ENCODE measurements at places on chromosomes 7 and 10.

DNA sequence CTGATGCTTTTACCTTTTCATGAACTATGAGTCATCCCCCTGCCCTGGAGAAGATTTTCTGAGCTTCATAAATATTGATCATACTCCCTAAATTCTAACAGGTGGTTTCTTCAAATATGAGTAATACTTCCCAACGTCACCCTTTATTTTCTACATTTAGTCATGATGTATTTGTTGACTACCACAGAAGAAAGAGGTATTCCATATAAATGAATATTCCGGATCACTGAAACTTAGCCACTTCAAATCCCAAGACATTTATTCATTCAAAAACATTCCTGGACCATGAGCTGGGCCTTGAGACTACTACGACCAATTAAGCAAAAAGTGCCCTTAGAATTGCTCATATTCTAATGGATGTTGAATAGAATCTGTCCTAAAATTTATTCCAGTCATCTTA is 395.8 kb upstream of the NPVF start:
- no peak for DNase-seq

GRCh38 chr10:12655940-12656339 is 306.6 kb downstream of the CAMK1D start:
- DNase-seq: no peak

DNA sequence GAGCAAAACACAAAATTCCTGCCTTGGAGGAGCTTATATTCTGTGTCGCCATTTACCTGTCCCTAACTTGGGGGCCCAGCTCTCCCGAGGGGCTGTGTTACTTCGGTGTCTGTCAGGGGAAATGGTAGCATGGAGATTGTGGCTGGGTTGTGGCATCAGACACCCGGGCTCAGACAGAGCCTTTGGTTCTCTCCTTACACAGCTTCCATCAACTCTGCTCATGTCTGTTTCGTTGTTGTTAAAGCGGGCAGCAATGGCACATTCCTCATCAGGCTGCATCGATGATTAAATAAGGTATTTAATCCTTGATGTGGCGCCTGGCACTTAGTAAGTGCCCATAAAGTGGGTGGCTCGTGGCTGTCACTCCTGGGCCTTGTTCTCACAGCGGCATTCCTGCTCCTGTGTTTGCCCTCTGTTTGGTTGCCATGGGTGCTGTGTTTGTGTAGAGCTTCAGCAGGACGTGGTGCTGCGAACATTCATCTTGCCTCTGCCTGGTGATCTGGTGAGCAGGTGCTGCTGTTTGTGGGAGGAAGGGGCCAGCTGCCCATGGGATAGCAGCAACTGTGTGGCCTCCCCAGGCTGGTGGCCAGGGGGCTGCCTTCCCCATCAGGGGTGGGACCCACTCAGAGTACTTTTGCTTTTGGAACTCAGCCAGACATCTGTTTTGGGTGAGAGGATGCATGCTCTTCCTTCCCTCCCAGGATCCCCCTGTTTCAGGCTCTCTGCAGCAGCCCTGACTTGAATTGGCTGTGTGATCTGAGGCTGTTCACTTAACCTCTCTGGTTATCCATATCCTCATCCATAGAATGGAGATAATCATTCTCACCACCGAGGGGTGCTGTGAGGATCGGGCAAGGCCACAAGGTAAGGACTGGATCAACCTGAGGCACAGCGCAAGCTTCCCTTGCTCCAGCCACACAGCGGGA is 207.2 kb upstream of the SVIL start:
- DNase-seq: no peak

GRCh38 chr10:103491729-103492364 is 1.7 kb upstream of the NEURL1 start:
- no peak for DNase-seq

DNA sequence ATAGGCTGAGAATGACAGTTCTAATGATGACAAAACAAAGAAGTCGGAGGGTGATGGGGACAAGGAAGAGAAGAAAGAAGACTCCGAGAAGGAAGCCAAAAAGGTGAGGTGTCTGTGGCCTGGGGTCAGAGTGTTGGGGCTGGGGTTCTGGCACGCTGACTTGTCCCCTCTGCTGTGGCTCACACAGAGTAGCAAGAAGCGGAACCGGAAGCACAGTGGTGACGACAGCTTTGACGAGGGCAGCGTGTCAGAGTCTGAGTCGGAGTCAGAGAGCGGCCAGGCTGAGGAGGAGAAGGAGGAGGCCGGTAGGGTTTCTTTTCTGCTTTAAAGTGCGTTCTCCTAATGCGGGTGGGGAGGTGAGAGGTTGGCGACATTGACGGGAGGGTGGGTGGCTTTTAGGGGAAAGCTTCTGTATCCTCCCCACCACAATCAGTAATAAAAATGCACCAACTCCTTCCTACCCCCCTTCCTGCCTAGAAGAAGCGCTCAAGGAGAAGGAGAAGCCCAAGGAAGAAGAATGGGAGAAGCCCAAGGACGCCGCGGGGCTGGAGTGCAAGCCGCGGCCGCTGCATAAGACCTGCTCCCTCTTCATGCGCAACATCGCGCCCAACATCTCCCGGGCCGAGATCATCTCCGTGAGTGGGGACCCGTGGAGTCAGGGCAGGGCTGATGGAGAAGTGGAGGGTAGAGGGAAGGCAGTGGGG is 4.6 kb downstream of the UFSP1 start:
- no peak for DNase-seq

GRCh38 chr7:83782628-83783027 is 133.7 kb upstream of the SEMA3E start:
- no peak for DNase-seq

DNA sequence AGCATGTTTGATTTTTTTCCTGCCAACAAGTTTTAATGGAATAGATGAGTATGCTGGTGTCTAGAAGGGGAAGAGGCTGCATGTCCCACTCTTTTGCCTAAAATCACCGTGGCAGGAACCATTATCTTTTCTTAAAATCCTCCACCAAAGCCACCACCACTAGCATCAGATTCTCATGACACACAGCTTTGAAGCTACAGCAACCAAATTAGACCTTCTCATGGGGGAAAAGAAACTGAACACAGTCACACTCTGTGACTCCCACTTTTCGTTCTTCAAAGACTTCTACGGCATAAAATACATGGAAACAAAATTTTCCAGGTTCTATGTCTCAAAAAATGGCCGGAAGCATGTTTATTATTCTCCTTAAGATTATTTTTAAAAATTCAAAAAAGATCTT is 81.8 kb downstream of the SGMS1 start:
- DNase-seq: no peak

DNA sequence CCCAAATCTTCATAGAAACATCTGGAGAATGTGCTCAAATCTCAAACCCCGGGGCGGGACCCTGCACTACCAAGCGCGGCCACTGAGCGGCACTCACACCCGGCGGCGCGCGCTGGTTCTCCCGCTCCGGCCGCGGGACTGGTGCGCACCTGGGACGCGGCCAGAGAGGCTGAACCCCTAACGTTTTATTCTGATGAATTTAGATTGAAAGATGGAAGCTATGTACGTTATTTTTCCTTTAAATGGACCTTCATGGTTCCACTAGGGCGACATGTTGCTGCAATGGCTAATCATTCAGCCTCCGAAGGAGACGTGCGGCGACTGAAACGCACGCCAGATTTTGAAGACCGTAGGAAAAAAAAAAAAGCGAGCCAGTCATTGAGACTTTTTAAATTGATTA is 107.0 kb upstream of the INSIG1 start:
- DNase-seq: no peak

GRCh38 chr10:45419676-45420025 is 45.6 kb downstream of the ALOX5 start:
- no peak for DNase-seq

DNA sequence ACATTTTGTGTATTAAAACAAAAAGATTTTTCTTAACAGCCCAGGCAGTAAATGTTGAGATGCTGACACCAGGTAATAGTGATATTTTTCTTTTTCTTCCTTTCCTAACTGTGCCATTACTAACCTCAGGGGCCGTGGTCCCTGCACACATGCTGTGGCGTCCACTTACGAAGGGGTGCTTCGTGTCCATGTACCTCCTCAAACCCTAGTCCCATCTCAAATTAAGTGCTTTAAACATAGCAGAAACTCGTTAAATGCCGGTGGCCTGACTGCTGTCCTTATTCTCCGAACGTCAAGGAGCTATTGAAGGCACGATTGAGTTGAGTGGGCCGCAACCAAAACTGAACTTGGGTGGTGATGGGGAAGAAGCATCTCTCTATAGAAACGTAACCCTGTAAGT is 132.4 kb downstream of the ZMYND11 start:
- DNase-seq: no peak

GRCh38 chr10:79127151-79127961 is 58.6 kb downstream of the ZMIZ1 start:
- no peak for DNase-seq

DNA sequence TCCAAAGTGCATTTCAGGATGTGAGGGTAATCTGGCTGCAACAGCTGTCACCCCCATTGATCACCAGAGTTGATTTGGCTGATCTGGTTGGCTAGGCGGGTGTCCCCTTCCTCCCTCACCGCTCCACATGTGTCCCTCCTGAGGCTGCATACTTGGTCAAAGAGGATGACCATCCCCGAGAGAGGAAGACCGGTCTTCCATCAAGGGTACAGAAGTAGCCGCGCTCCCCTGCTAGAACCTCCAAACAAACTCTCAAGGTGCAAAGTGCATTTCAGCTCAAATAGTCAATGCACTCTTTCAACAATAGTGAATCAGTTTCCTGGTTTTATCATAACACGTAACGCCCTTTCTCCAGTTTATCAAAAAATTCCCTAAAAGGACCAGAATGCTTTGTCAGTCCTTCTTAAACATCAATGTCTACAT is 44.6 kb downstream of the CARD11 start:
- DNase-seq: no peak

- DNase-seq: no peak
These were observed 199.0 kb downstream of the PPP1R9A start for GRCh38 chr7:95106401-95106800.

DNA sequence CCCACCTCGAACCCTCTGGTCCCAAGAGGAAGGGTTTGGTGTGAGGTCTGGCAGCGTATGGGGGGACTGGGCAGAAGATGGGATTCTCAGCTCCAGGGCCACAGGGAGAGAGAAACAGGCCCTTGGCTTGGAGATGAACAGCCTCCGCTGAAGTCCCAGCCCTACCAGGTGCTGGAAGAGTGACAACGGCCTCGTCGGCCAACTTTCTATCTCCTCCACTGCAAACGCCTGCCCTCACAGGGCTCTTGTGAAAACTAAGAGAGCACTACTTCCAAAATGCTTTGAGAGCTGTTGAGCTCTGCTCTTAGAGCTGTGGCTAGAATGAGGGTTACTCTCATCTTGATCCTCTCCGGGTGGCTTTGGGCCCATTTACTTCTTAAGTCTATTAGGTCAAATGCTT is 63.5 kb downstream of the AFAP1L2 start:
- DNase-seq: no peak
